Stimulated activated CD4-positive, alpha-beta T cell treated with anti-CD3 and anti-CD28 coated beads, Interleukin-12 subunit alpha, Interleukin-12 subunit beta, amount 100 ng/mL, for 24 hours (primary cell): ENCODE measurements at places on chromosomes 7 and 10.

GRCh38 chr7:132381742-132382472 is 194.4 kb downstream of the PLXNA4 start:
- no peak for DNase-seq

GRCh38 chr7:24576171-24577025 is 3.1 kb downstream of the PALS2 start:
- DNase-seq: no peak

DNA sequence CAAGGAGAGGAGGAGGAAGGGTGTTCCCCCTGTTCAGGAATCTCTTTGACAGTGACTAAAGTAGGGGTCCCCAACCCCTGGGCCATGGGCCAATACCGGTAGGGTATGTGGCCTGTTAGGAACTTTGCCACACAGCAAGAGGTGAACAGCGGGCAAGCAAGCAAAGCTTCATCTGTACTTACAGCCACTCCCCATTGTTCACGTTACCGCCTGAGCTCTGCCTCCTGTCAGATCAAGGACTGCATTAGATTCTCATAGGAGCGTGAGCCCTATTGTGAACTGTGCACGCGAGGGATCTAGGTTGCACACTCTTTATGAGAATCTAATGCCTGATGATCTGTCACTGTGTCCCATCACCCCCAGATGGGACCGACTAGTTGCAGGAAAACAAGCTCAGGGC is 201.6 kb downstream of the CAMK1D start:
- no peak for DNase-seq

- DNase-seq: no peak
These were observed 195.2 kb upstream of the KCND2 start for GRCh38 chr7:120077777-120078176.
